Activated CD4-positive, alpha-beta T cell treated with anti-CD3 and anti-CD28 coated beads for 24 hours (primary cell): ENCODE measurements at places on chromosomes 16 and 17.

GRCh38 chr17:29068818-29069217 lies 25.9 kb downstream of the PIPOX start:
- no peak for DNase-seq

DNA sequence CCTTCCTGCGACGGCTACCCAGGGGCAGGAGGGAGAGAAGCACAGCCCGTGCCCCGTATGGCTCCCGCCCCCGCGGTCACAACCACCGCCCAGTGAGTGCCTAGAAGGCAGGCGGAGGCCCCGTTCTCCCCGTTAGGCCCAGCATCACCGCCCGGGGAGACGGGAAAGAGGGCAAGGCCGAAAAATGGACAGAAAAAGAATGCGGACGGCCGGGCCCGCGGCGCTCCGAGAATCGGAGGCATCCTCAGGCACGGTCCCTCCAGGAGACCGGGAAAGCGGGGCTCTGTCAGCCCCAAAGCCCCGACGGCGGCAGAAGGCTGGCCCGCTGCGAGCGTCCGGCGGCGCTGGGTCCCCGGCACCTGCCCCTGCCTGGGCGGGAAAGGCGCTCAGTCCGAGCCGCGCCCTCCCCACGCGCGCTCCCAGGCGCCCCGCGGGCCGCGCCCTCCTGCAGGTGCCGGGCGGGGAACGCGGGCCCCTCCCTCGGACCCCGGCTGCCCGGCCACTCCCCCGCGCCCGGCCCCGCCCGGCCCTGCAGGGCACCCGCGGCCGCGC lies 407 bp downstream of the MCRIP1 start:
- DNase-seq: peak; percentile 29

- no peak for DNase-seq
These were observed 72.6 kb downstream of the SYCE1L start for GRCh38 chr16:77271532-77272426.

DNA sequence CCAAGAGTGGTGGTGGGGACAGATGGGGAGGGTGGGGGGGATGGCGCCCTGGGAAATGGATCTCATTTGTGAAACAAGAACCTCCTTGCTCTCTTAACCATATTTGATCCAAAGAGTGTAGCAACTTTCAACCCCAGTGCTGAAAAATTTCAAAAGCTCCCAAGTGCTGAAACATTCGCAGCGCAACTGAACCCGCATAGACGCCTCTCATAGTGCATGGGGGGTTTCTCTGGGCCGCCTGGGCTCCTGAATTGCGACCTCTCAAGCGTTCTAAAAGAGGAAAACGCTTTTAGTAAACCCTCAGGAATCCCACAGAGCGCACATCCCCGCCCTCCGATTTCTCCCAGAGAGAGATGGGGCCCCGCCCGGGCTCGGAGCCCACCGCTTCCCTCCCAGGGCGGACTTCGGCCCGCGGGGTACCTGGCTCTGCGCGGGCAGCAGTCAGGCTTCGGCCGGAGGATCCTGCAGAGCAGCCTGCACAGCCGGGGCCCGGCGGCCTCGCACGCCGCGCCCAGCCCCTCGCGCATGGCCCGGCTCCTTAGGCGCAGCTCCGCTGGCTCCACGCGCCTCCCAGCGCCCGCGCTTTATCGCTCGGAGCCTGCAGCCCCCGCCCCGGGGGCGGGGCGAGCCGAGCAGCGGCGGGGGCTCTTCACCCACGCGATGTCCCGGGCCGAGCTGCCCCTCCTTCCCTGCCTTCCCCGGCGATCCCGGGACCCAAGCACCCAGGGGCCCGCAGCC lies 7.0 kb downstream of the NOS2 start:
- no peak for DNase-seq

- DNase-seq: no peak
These were observed 322.6 kb upstream of the XYLT1 start for GRCh38 chr16:17793354-17793753.

GRCh38 chr16:4298761-4299522 lies 16.9 kb upstream of the GLIS2 start:
- no peak for DNase-seq

- DNase-seq: no peak
These were observed 119.5 kb downstream of the IRF8 start for GRCh38 chr16:86018487-86018886.

DNA sequence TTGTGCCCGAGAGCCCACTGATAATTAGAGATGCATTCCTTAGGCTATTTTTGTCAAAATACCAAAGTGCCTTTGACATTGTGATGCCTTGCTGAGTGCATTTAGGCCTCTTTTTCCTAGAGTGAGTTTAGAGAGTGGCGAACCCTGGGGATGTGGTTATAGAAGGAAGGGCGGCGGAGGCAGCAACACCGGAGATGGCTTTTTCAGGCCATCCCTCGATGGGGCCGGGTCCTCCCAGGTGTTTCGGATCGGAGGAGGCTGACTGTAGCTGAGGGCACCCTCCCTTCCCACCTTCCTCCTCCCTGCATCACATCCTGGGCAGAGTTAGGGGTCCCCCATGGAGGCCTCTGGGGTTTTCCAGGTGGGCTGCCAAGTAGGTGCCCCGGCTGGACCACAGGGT lies 6.6 kb upstream of the SNAI3 start:
- no peak for DNase-seq

DNA sequence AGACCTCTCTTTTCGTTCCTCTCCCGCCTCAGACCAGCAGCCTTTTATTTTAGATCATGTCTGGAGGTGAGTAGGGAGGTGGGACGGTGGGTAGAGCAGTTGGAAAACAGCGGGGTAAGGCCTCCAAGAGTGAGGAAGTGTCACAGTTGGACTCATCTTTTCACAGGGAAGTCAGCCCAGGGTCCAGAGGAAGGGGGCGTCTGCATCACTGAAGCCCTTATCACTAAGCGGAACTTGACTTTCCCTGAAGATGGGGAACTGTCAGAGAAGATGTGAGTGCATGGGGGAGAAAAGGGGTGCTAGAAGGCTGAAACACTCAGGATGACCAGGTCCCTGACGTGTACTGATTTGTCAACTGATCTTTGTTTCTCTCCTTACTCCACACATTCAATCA lies 461 bp downstream of the LRRC46 start:
- no peak for DNase-seq

- DNase-seq: no peak
These were observed 212.4 kb downstream of the SNX29 start for GRCh38 chr16:12188935-12189249.

DNA sequence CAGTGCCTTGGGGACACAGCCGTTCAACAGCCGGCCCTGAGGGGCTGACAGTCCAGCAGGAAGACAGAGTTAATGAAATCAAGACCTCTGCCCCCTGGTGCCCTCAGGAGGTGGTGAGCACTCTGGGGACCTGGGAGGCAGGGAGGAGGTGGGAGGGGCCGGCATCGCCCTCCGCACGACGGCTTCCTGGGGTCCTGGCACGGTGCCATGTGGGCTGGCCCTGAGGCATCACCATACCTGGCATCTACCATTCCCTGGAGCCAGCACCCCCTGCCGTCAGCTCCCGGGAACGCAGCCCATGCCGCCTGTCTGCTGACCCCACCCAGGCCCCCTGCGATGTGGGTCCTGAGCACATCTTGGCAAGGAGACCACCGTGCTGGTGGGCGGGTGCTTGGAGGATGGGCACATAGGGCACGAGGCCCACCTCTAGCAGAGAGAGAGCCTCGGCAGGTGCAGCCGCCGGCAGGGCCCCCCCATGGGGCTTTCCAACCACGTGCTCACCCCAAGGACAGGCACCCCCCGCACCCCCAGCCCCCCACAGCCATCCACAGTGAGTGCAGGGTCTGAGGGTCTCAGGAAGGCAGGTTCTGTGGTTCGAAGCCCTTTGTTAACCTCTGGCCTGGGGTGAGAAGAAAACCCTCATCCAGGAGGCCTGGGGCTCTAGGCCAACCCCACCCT lies 52.5 kb downstream of the ZFPM1 start:
- peak; percentile 43 for DNase-seq

DNA sequence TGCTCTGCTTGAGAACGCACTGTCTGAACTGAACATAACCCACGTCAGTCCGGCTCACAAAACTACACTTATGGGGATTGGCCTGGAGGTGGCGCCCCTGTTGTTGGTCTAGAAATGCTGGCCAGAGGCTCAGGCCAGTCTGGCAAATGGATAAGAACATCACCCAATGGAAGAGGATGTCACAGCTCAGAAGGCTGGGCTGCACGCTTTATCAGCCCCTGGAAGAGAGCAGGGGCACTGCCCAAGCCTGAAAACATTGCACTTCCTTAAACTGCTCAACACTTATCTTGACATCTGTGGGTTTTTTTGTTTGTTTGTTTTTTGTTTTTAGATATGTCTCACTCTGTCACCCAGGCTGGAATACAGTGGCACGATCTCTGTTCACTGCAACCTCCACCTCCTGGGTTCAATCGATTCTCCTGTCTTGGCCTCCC lies 24.8 kb upstream of the BPTF start:
- peak; percentile 38 for DNase-seq
